ENCODE measurements at places on chromosomes 11 and 22.

GRCh38 chr11:32894149-32894827 is 1.7 kb downstream of the QSER1 start:
- no peak for DNase-seq

DNA sequence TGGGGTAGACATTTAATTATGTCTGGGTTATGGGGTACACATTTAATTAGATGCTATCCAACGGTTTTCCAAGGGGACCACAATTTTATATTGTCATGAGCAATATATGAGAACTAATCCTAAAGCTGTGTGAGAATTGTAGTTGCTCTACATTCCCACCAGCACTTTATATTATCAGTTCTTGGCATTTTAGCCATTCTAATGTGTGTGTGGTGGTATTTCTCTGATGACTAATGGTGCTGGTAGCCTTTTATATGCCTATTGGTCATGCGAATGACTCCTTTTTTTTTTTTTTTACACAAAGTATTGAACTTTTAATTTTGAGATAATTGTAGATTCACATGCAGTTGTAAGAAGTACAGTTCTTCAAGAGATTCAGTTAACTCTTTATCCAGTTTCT is 26.2 kb downstream of the TMEM135 start:
- DNase-seq = no peak

DNA sequence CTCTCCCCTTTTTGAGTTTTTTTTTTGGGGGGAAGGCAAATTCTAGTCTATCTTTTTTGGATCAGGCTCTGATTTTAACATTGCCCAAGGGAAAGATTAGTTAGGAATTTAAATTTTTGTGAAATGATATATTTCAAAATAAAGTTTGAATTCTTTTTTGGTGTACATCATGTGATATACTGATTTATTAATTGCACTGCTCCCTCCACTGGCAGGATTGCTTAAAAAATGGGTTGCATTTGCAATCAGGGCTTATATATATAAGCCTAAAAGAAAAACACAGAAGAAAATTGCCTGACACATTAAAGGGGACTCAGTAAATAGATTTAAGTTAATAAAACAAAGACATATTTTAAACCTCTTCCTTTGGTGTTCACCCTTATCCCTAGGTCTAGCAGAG is 1.2 kb downstream of the DYNC2H1 start:
- DNase-seq = no peak

- DNase-seq = peak; percentile 40
These were observed 7.8 kb downstream of the MYEOV start for GRCh38 chr11:69301455-69302401.

DNA sequence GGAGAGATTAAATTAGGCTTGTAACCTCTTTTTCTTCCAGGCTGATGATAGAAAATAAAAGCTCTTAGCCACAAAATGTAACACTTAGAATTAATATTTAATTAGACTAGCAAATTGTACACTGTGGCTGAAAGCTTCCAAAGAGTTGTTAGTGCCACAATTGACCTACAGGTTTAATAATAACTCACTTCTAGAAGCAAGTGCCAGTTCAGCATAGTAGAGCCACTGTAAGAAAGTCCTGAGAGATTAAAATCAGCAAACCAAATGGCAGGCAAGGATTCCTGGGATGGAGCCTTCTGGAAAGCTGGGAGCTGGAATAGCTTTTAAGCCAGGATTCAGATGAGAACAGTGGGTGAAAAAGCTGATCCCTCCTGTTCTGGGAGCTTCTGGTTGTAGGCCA is 131.0 kb downstream of the ELP4 start:
- no peak for DNase-seq

GRCh38 chr11:90844041-90844440 is 621.2 kb upstream of the CHORDC1 start:
- DNase-seq = no peak

- DNase-seq = no peak
These were observed 217.8 kb downstream of the KIRREL3 start for GRCh38 chr11:126782810-126783209.

- DNase-seq = no peak
These were observed 1035.8 kb downstream of the TBC1D22A start for GRCh38 chr22:47798229-47798628.

DNA sequence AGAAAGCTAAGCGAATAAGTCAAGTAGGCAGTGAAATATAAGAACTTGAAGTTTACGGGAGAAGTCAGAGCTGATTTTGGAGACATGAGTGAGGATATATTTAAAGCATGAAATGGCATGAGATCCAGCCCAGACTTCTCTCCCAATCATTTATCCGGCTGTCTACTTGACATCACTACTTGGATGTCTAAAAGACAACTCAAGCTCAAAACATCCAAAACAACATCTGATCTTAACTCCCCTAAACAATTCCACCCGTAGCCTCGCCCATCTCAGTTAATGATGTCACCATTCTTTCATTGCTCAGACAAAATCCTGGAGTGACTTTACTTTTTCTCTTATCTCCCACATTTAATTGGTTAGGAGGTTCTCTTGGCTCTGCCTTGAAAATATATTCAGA is 44.5 kb downstream of the WEE1 start:
- no peak for DNase-seq

GRCh38 chr11:128867277-128867676 is at the start of gene KCNJ1:
KCNJ1 (minus strand) TSS chr11:128867296; CDS start chr11:128840243, 27,053 bp downstream.
- DNase-seq = no peak

- DNase-seq = no peak
These were observed 76.2 kb downstream of the ARHGAP32 start for GRCh38 chr11:129115652-129116586.

GRCh38 chr11:118437208-118438125 is 1.2 kb downstream of the KMT2A start:
- DNase-seq = peak; percentile 19

- DNase-seq = no peak
These were observed 43.1 kb downstream of the TYR start for GRCh38 chr11:89220684-89221339.

- DNase-seq = no peak
These were observed 56.1 kb upstream of the SLC35C1 start for GRCh38 chr11:45748801-45749200.

- no peak for DNase-seq
These were observed 19.8 kb downstream of the IGSF9B start for GRCh38 chr11:133937015-133937414.

GRCh38 chr22:29152045-29152953 is 53.4 kb upstream of the EMID1 start:
- DNase-seq = no peak

DNA sequence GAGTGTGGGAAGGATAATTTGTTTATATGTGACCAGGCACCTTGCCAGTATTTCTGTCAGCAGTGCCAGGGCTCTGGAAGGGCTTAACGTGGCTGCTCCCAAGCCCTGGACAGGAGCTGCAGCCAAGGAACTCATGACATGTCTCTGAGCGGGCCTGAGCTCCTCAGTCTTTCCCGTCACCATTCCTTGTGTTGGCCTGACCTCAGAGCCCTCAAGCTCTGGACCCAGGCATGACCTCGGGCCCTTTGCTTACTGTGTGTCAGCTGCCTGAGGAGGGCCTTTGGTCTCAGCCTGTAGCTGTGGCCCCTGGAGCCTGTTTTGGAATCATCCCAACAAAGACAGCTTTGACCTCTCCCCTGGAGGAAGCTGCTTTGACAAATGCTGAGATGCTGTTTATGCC is 264.1 kb upstream of the PLET1 start:
- no peak for DNase-seq

DNA sequence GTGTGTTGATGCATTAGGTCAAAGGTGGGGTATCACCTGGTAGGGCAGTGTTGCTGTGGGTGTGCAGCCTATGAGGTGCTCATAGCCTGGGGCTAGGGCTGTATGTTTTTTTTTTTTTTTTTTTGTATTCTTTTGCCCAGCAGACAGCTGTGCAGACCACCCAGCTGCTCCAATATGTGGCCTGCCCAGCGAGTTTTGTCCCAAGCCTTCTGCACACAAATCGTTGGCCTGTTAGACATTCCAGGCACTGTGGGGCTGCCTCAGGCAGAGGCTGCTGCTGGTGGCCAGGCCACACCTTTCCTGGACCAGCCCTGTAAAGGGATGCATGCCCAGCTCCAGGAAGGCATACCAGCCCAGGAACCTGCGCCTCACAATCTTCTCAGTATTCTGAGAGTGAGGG is 348.5 kb downstream of the JRKL start:
- DNase-seq = no peak

- no peak for DNase-seq
These were observed 250.6 kb upstream of the TENM4 start for GRCh38 chr11:79691445-79691844.

DNA sequence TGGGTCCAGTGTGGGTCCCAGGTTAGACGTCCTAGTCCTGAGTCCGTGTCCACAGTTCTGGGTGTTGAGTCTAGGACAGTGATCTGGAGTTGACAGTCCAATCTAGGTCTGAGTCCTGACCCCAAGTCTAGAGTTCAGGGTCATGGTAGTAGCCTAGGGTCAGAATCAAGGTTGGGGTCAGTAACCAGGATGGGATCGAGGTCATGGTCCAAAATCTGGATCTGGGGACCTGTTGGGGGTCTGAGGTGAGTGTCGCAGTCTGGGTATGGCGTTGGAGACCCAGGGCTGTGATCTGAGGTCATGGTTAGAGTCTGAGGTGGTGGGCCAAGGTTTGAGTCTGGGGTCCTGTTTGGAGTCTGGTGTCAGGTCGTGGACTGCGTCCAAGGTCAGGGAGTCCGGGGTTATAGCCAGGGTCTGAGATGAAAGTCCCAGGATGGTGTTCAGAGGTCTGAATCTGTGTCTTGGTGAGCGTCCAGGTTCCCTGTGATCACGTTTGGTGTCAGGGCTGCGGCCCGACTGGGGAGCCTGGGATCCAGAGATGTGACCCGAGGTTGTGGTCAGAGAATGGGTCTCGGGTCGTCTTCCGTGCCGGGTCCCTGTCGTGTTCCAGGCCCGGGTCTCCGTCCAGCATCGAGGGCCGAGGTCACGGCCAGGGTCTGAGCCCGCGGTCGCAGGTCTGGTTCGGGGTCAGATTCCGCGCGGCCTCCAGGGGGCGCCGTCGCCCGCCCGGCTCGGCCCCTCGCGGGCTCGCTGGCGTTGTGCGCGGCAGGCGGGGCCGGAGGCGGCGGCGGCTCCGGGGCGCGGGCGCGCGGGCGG is 432 bp upstream of the GRK2 start:
- peak; percentile 71 for DNase-seq

- no peak for DNase-seq
These were observed 80.6 kb upstream of the TIMP3 start for GRCh38 chr22:32720924-32721323.

GRCh38 chr11:118200901-118201680 is 23.7 kb downstream of the JAML start:
- peak; percentile 33 for DNase-seq

GRCh38 chr11:119859684-119860083 is 130.7 kb upstream of the NECTIN1 start:
- DNase-seq = no peak

- DNase-seq = no peak
These were observed 6.6 kb upstream of the APOL2 start for GRCh38 chr22:36245805-36246356.

- DNase-seq = no peak
These were observed 50.2 kb upstream of the SLC35C1 start for GRCh38 chr11:45754741-45755140.

GRCh38 chr22:46377525-46378425 is 42.3 kb downstream of the TRMU start:
- no peak for DNase-seq

DNA sequence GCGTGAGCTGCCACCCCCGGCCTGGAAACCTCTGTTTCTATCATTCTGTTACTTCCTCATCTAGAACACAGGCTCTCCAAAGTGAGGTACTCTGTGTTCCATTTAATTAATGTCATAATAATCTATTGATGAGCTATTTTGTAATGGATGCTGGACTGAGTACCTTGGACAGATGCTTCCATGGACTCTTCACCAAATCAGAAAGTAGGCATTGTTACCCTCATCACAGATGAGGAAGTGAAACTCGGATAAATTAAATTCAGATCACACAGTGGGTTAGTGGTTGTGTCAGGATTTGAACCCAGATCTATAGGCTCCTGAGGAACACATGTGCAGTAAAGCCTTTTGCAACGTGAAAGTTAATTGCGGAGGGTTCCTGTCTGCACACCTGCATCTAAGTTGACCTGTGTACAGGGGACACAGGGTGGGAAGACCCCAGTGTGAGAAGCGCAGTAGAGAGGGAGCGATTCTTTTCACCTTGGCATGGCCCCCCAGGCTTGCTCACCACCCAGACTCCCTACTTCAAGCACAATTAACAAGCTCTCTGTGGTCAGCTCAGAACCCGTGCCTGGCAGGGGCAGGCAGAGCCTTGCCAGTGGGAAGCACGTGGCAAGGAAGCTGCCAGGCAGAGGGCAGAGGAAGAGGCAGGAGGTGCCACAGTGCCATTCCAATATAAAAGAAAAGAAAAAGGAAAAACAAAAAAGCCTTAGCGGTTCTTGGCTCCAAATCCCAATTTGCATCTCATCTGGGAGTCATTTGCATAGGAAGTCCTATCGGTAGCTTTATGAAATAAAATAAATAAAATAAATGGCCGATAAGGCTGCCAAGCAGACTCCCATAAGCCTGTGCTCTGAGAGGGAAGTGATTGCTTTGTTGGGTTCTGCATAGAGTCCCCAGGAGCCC is 239.3 kb downstream of the GRIK4 start:
- no peak for DNase-seq

GRCh38 chr11:39461066-39461465 is 1998.4 kb downstream of the LRRC4C start:
- no peak for DNase-seq

GRCh38 chr11:1200611-1201191 is 22.2 kb upstream of the MUC5B start:
- DNase-seq = no peak

DNA sequence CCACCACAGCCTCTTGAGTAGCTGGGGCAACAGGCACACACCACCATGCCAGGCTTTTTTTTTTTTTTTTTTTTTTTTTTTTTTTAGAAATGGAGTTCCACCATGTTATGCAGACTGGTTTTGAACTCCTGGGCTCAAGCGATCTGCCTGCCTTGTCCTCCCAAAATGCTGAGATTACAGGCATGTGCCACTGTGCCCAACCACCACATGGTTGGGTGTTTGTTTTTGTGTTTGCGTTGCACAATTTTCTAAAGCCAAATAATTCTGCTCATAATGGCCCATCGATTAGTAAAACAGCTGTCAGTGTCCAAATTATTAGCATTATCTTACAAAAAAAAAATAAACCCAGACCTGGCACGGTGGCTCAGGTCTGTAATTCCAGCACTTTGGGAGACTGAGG is 65.8 kb downstream of the DDIAS start:
- DNase-seq = no peak

DNA sequence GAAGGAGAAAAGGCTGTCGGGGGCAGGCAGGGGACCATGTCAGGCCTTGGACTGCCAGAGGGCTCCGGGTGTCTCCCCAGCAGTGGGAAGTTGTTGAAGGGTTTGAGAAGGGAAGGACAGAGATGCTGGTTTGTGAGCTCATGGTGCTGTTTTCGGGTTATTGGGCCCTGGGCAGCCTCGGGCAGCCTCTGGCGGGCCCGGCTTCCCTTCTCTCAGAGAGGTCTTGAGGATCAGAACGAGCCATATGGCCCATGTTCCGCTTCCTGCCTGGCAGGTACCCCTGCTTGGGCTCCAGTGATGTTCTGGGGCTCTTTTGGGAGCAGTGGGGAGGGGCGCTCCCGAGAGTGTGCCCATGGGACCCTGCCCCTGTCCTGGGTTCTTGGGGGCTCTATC is 9.8 kb downstream of the MYRF start:
- no peak for DNase-seq

- DNase-seq = no peak
These were observed 129.4 kb upstream of the SLC5A12 start for GRCh38 chr11:26851291-26851690.
